ENCODE measurements at places on chromosomes 6 and 20.

DNA sequence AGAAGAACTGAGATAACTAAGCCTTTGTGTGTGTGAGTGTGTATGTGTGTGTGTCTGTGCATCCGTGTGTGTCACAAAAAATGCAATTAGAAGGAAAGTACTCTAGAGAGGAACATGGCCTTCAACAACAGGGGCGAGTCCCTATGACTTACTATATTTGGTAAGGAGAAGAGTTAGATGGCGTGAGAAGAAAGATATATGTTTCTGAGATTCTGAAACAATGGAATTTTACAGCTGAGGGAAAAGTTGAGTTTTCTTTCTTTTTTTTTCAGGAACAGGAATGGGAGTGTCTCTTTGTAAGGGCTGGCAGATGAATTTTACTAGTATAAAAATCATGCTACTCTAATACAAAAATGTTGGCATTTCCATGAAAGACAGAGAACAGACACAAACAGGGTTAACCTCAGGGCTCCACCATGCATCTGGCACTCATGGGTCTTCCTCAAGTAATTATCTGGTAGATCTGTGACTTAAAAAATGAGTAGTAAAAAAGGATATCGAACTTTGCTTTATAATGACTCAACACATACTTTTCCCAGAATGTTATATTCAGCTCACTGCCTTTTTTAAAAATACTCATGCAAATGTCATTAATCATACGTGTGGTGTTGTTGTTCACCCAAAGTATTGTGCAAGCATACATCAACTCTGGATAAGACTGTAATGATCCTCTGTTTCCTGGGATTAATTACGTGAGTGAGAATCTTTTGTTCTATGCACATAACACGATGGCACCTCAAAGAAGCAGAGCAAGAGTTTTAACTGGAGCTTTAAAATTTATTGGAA is 12.8 kb upstream of the SASH1 start:
- no peak for DNase-seq

- no peak for DNase-seq
These were observed 96.0 kb upstream of the CNKSR3 start for GRCh38 chr6:154606457-154606856.

DNA sequence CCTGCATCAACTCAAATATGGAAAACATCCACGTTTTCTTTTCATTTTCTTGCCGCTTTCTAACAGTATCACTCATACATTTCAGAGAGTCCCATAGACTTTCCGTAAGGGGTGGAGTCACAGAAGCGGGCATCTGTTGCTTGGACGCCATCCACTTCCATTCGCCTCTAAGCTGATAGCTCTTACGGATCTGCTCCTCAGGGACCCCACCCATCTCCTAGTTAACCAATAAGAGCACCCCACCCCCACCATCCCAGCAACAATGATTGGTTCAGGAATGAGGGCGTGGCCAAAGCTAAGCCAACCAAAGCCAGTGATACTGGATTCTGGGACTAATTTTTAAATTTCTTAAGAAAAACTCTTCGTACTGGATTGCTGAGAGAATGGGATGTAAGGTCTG is 42.4 kb downstream of the SLC2A10 start:
- DNase-seq, result no peak

- DNase-seq, result no peak
These were observed 84.0 kb downstream of the TASP1 start for GRCh38 chr20:13554706-13555105.

DNA sequence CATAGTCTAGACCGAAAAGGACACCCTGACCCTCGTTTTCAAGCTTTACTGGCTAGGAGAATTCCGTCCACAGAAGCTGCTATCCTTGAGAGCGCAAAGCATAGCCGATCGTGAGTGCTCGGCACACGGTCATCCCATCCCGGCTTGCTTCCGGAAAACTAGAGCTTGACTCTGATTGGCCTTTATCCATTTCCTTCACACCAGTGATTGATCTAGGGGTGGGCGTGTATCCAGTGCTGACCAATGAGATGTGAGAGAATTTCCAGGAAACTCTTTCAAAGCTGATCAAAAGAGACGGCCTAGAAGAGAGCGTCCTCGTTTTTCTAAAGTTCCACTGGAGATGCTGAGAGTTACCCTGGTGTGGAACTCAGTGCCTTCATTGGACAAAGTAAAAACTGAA is 41.0 kb upstream of the NFATC2 start:
- DNase-seq, result no peak

- DNase-seq, result no peak
These were observed 54.5 kb downstream of the IPCEF1 start for GRCh38 chr6:154301839-154302752.

DNA sequence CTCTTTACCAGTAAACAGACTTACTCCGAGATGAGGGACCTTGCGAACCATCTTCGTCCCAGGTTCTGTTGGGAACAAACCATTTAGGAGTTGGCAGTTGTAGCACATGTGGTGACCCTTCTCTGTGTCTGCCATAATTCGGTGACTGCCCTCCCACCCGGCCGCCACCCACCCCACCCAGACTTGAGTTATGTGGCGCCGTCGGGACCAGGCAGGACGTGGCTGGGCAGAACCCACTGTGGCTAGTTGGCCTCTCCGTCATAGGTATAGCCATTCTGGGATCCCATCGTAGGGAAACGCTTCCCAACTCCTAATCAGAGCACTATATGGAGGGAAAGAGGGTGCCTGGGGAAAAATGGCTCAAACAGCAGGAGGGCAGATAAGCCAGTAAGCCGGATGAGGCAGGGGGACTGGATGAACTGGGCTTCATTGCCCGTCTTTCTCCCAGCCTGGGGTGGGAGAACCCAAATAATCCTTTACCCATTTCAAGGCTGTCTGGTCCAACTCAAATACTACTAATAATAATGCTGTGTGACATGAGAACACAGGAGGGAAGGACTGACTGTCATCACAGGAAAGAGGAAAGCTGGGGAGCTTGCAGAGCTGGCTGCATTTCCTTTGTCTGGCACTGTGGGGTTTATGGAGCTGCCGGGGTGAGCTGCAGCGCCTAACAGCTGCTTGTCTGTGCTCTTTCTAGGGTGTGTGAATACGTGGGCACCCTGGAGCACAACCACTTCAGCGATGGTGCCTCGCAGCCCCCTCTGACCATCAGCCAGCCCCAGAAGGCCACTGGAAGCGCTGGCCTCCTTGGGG is 73.0 kb upstream of the PBOV1 start:
- no peak for DNase-seq

GRCh38 chr6:80003826-80004172 is 650 bp upstream of the TTK start:
- no peak for DNase-seq

DNA sequence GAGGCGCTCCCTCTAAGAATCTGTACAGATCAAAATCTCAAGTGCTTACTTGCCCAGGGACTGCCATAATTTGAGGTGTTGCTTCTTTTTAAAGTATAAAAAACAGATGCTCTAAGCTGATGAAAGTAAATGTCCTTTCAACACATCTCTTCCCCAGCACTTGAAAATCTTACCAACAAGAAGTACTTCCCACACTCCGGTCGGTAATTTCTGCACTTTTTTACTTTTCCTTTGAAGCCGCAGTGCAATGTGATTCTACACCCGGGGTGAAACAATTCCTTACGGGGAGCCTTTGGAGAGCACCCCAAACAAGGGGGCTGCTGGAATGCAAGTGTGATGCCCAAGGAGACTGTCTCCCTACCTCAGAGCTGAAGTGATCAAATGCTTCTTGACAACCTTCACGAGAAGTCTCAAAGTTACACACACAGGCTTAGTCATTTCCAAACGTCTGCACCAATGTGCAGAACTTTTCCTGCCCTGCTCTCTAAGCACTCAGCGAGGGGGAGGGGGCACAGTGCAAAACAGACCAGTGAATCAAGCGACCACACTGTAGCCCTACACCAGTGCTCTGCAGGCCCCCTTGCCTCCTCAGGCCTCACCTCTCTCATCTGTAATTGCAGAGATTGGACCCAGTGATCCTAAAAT is 56.7 kb downstream of the ATXN1 start:
- DNase-seq, result no peak
